ENCODE measurements at places on chromosomes 3 and 15.
A peak's percentile ranks its signal among the peaks of the same experiment; 100 is the strongest.

DNA sequence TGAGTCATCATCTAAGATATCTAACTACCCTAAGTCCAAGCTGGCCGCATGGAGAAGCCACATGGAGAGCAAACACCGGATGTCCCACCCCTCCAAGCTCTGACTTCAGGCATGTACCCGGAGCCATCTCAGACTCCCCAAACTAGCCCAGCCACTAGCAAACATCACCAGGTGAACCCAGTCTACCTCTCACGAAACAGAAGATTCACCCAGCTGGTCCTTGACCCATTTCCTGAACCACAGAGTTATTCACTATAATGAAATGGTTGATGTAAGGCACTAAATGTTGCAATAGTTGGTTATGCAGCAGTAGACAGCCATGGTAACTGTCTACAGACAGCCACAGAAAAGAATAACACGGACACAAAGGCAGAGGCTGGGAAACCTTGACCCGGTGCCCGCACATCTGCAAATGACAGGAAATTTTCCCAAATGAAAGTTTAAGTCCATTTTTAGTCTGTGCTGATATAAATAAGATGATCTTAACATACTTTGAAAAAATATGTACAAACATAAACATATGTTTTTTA lies 265.5 kb upstream of the ATP10A start:
- no peak for DNase-seq

GRCh38 chr3:45756055-45756454 lies 40.3 kb downstream of the SLC6A20 start:
- DNase-seq = no peak

- peak; percentile 11 for DNase-seq
Measured at GRCh38 chr15:48557335-48557734, 88.2 kb downstream of the FBN1 start.

- no peak for DNase-seq
Measured at GRCh38 chr3:156693166-156693565, 18.8 kb downstream of the TIPARP start.

DNA sequence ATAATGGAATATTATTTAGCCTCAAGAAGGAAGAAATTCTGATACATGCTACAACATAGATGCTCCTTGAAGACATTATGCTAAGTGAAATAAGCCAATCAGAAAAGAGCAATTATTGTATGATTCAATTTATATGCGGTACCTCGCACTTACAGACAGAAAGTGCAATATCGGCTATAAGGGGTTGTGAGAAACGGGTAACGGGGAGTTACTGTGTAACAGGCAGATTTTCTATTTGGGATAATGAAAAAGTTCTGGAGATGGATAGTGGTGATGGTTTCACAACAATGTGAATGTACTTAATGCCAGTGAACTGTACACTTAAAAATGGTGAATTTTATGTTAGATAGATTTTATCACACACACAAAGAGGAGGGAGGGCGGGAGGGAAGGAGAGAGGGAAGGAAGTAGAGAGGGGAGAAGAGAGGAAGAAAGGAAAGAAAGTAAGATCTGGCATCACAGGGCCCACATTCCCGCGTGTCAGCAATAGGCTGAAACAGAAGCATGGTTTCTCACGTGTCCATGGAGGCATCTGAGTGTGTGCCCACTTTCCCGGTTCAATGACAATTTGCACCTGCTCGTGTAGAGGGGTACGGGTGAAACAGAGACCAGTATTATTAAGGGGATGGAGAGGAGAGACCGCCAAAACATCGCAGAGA lies 700 bp upstream of the BLM start:
- peak; percentile 65 for DNase-seq

GRCh38 chr3:59262076-59262498 lies 212.3 kb upstream of the CFAP20DC start:
- DNase-seq = no peak

GRCh38 chr3:71640331-71640983 lies 56.9 kb upstream of the FOXP1 start:
- DNase-seq = no peak

- DNase-seq = no peak
Measured at GRCh38 chr15:72182244-72182643, 15.3 kb downstream of the GRAMD2A start.

- peak; percentile 54 for DNase-seq
Measured at GRCh38 chr15:67048281-67049279, 16.8 kb upstream of the SMAD3 start.

- DNase-seq = peak; percentile 7
Measured at GRCh38 chr3:156689608-156690007, 15.2 kb downstream of the TIPARP start.

GRCh38 chr3:99313485-99313884 lies 324.9 kb upstream of the COL8A1 start:
- no peak for DNase-seq

GRCh38 chr3:192409201-192409837 lies 318.0 kb downstream of the FGF12 start:
- DNase-seq = no peak
